CD4-positive, alpha-beta T cell treated with Interleukin-1 beta for 1 hour (primary cell): ENCODE measurements at places on chromosomes 2 and 18.

DNA sequence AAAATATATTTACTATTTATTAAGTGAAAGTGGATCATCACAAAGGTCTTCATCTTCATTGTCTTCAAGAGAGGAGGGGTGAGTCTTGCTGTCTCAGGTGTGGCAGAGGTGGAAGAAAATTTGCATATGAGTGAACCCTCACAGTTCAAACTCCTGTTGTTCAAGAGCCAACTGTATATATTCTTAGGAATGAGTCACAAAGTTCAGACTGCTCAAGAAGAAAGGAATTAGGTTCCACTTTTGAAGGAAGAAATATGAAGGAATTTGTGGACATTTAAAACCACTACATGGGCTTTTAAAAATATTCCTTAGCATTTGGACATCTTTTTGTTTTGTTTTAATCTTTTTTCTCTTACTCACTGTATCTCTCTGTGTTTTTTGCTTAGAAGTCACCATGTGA, 212.6 kb downstream of the INSIG2 start:
- no peak for DNase-seq

- DNase-seq: peak; percentile 38
These were observed 7.8 kb downstream of the MTHFD2 start for GRCh38 chr2:74206180-74206688.

- DNase-seq: no peak
These were observed 22.5 kb upstream of the GBX2 start for GRCh38 chr2:236190674-236191073.

- DNase-seq: no peak
These were observed 28.3 kb downstream of the GLI2 start for GRCh38 chr2:120763931-120764330.

DNA sequence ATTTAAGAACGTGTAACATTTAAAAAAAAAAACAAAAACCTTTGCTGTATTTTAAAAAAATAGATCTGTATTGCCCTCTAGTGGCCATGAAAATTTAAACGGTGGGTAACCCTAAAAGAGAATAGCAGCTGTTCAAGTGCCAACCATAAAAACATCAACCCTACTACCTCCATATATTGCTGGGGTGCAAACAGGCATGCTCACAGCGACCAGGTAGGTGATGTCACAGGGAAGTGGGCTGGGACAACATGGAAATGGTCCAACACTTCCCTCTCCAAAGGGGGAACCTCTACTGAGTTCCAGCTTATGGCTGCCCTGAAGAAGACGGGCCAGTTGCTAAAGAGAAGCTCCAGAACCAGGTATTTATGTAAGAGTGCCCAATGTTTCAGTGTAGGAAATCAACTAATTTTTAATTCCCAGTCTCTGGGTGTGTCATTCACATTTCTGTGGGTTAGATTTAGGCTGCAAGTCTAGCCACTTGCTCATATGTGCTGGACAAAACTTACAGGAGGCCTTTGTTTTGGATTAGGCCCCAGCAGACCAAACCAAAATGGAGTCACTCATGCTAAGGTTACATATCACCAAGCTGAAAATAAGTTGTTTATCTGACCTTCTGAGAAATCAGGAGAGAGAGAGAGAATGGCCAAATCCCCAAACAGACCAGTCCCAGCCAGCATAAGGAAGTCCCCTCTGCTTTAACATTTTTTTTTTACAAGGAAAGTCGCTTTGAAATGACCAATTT, 54.5 kb downstream of the SKA1 start:
- no peak for DNase-seq

DNA sequence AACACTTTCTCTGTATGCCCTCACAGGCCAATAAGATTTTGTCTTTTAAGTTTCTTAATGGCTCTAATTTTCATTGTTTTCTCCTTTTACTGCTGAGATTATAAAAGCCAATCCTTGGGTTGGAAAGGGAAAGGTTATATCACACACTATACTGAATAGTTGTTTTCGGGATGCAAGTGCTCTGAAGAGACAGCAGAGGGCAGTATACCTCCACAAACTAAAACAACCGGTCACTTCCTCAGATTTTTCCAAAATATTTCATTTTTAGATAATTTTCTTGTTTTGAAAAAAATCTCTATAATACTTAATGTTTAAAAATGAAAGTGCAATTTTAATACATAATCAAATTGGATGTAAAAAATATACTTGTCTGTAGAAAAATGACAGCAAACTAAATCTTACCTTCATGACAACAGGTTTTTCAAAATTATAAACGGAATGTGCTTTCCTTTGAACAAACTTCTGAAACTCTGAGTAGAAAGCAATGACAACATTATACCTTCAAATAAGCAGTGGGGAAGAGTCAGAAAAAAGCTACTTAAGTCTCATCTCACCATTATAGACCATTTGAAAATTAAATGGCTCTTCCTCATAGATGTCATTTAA, 82.7 kb downstream of the ORC4 start:
- no peak for DNase-seq

GRCh38 chr18:74791501-74792194, 194.0 kb downstream of the ZNF407 start:
- DNase-seq: no peak

GRCh38 chr2:204453730-204454167, 91.5 kb upstream of the PARD3B start:
- no peak for DNase-seq

DNA sequence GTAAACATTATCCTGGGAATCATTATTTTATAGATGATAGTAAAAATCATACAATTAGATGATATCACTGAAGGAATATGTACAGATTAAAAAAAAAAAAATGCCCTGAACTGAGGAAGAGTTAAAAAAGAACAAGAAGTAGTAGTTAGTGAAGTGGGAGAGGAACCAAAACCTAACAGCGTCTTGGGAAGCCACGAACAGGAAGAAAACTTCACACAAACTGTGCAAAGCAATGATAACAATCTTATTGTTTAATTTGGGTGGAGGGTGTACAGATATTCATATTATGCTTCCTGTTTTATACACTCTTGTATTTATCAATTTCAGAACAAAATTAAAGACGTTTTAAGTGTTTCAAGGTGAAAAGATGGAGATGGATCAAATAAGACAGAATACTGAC, 3.5 kb downstream of the HEATR5B start:
- DNase-seq: no peak

DNA sequence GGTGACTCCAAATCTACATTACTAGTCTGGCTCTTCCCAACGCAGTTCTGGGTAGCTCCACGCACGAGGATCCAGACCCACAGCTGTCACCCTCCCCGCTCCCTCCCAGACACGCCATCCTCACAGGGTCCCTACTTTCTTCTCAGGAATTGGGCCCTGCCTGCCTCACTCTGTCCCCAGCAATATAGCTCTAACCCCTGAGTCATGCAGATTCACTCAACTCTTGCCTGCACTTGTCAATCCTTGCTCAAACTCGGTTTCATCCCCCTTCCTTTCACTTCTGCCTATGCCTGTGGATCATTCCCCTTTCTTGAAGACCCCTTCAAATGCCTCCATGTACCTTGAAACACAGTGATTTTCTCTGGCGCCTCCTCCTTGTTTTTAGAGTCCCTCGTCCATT, 5.0 kb downstream of the ST8SIA5 start:
- no peak for DNase-seq
